Heart right ventricle (tissue), 16 donors: ENCODE measurements at places on chromosomes 12 and 14. TPM values are rescaled to one million over a fixed set of nuclear protein-coding genes. Genes with fewer than 3 reads are reported as not detected.

- no peak for DNase-seq
Measured at GRCh38 chr14:39593377-39593776, 161.1 kb upstream of the FBXO33 start.

DNA sequence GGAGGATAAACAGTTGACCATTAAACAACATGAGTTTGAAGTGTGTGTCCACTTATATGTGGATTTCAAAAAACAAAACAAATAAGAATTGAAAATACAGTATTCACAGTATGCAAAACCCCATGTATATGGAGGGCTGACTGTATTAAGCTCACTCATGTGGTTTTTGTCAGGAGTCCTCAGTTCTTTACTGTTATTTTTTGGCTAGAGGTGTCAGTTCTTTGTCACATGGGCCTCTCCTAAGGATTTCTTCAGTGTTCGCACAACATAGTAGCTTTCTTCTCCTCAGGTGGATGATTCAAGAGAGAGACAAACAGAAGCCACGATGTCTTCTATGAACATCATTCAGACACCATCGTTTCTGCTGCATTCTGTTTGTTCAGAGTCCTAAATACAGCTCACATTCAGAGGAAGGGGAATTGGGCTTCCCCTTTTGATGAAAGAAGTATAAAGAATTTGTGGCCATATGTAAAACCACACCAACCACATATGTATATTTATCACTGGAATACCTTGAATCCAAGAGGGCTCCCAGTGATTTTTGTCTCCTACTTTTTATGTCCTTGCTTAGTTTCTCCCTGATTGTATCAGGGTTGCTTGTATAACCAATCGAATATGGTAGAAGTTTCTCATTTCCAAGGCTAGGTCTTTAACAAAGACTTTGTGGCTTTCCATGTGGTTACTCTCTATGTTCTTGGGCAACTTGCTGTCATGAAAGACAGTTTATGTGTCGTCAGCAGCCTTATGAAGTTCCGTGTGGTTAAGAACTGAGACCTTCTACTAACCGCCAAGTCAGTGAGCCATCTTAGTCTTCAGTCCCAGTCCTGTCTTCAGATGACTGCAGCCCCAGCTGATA is 18.9 kb downstream of the MNAT1 start:
- DNase-seq = no peak

DNA sequence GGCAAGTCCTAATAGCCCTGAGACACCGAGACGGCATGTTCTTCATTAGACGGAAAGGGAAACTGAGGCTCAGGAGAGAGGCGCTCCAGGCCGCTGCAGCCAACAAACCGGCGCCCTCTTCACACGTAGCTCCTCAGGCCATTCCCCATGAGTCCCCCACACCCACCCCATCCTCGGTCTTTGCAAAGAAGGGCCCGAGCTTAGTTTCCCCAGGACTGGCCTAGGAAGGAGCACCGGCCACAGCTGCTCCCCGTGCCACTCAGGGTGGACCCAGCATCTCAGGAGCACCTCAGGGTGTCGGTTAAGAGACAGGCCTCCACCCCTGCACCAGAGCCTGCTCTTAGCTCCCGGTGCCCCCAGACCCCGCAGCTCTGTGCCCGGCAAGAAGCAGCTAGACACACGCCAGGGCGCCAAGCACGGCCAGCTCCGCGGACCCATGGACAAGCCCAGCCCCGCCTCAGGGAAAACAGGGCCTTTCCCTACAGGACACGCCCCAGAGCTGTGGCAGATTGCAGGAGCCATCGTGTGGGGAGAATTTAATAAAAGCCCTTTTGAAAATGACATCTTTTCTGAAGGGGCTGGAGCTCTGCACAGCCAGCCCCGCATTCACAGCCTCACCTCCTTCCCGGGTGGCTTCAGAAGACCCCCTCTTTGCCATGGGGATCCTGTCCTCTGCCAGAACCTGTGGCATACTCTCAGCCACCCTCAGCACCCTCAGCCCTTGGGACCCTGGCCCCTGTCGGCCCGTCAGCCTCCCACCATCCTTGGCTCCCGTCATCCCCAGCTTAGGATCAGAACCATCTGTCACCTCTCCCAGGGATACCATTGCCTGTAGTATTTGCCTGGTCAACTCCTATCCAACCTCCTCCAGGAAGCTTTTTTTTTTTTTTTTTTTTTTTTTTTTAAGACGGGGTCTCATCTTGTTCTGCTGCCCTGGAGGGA is 59.7 kb downstream of the LGMN start:
- DNase-seq = no peak

GRCh38 chr14:93510056-93510455 is 79.3 kb downstream of the UNC79 start:
- no peak for DNase-seq

DNA sequence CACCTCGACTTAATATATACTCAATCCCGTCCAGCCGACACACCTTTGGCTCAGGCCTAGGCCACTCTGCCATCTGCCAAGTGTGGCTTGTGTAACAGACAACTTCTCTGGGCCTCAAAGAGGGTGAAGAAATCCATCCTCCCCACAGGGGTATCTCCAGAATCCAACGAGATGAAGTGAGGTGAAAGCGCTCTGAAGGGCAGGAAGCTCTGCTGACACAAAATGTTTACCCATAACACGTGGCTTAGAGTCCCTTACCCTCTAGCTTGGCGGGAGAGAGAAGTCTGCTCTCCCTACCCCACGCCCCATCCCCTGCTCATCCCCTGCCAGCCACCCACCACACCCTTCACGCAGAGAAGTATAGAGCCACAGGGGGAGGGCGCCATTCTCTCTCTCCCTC is 13.0 kb downstream of the ZBTB39 start:
- DNase-seq = no peak

- no peak for DNase-seq
Measured at GRCh38 chr14:77311217-77311616, 9.5 kb downstream of the POMT2 start.

- no peak for DNase-seq
Measured at GRCh38 chr14:71206123-71206522, 298.9 kb downstream of the PCNX1 start.

- DNase-seq = no peak
Measured at GRCh38 chr12:21819236-21819635, 44.7 kb upstream of the KCNJ8 start.

GRCh38 chr12:82781309-82781997 is 94.7 kb downstream of the TMTC2 start:
- no peak for DNase-seq

DNA sequence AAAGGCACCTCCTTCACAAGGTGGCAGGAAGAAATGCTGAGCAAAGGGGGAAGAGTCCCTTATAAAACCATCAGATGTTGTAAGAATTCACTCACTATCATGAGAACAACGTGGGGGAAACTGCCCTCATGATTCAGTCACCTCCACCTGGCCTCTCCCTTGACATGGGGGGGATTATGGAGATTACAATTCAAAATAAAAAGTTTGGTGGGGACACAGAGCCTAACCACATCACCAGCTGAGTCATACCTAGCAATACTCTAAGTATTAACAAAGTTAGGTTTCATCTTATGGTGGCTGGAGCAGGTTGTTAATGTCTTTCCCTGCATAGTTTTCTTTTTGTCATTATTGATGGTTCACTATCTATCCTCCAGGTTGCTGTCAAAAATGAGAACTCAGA is 113.2 kb upstream of the PPFIA2 start:
- no peak for DNase-seq

DNA sequence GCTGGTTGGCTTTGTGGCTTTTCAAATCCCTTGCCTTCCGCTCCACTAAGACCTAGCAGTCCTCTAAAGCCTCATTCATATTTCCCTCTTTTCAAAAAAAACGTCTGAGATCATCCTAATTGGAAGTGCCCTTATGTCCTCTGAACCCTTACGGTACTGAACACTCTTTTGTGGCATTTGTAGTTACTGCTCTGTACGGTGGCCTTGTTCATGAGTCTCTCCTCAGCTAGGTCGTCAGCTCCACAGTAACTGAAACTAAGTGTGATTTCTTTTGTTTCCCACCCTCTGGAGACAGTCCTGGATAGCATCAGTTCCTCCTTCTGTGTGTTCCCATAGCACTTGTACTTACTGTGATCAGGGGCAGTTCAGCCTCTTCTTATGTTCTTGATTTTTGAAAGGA is 49.7 kb downstream of the DAAM1 start:
- DNase-seq = no peak

DNA sequence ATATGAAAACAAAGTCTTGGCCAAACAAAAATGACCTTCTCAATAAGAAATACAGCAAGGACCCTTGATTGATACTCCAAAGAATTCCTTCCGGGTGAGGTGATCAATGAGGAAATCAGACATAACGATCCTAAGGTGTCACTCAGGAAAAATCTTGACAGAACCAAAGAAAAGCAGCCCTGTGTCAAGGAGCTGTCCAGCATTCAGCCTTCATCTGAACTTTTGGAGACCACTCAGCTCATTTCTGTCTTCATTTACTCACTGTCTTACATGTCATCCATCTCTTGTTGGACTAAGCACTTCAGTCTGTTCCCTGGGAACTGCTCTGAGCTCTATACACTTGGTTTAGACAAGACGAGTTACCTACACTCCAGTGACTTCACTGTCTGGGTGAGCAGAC is 179.9 kb downstream of the GRIN2B start:
- DNase-seq = no peak

DNA sequence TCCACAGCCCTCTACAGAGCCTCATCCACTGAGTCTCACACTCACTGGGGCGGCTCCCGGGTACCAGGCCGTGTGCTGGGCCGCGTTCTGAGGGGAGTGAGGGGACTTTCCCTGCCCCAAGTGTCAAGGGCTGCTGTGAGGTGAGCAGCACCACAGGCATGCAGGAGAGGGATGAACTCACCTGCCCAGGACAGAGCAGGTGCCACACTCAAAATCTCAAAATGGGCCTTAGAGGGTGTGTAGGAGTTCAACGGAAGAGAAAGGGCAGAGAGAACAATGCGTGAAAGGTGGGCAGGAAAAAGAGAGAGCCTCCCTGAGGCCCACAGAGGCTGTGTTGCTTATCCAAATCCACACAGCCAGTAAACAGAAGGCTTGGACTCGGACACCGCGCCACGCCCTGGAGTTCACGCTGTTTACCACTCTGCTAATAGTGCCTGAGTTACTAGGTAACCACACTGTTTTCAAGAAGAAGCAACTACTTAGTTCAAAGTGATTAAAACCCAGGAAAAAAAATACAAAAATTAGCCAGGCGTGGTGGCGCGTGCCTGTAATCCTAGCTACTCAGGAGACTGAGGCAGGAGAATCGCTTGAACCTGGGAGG is 32.7 kb downstream of the TSPAN11 start:
- no peak for DNase-seq

DNA sequence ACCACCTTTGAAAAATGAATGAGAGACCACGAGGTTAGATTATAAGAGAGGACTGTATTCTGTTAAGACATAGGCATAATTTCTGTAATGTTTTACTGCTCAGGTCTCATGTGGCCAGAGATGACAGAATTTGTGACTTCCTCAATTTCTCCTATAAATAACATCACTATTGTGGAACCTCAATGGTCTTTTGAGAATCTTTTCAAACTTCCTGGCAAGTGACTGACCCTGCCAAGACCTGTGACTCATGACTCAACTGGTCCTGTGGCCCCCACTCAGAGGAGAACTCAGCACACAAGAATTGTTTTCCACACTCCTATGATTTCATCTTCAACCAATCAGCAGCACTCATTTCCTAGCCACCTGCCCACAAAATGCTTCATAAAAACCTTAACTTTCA is 508.2 kb upstream of the ATP2B1 start:
- no peak for DNase-seq

GRCh38 chr12:14920475-14921126 is 17.7 kb downstream of the ERP27 start:
- no peak for DNase-seq

DNA sequence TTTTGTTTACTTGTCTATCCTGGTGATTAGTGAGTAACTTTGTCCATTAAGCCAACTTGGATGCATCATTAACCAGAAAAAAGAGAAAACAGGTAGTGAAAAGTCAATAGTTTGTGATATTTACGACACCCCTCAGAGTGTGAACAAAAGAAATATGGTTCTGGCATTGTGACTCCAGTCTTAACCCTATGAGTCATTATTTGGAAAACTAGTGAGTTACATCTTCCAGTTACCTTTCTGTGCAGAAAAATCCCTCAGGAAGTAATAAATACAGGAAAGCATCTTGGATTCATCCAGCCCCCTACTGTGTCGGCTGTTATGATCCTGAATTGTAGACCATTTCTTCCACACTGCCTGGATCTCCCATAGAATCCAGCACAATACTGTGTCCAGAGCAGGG is 379.1 kb downstream of the GALC start:
- DNase-seq = no peak

GRCh38 chr14:29802211-29802610 is 125.4 kb downstream of the PRKD1 start:
- no peak for DNase-seq

GRCh38 chr12:119613319-119613936 is 19.9 kb downstream of the TMEM233 start:
- DNase-seq = no peak

- no peak for DNase-seq
Measured at GRCh38 chr14:77364146-77364545, 12.7 kb downstream of the TMED8 start.

- no peak for DNase-seq
Measured at GRCh38 chr14:90406384-90406798, 9.6 kb downstream of the CALM1 start.

The MEG3 gene
- polyA plus RNA-seq = 7.7 TPM

The FBXO34 gene
- polyA plus RNA-seq = 8.9 TPM

The COL2A1 gene
- polyA plus RNA-seq = 0.07 TPM

The RNASE7 gene
- not detected for polyA plus RNA-seq

The RAD9B gene
- polyA plus RNA-seq = not detected

The DPF3 gene
- 3.8 TPM for polyA plus RNA-seq

The MIPOL1 gene
- 1.1 TPM for polyA plus RNA-seq

The CCDC38 gene
- polyA plus RNA-seq = 0.01 TPM

The OR6C1 gene
- not detected for polyA plus RNA-seq
